ENCODE measurements at places on chromosomes 2 and 18.
A peak's percentile ranks its signal among the peaks of the same experiment; 100 is the strongest.

DNA sequence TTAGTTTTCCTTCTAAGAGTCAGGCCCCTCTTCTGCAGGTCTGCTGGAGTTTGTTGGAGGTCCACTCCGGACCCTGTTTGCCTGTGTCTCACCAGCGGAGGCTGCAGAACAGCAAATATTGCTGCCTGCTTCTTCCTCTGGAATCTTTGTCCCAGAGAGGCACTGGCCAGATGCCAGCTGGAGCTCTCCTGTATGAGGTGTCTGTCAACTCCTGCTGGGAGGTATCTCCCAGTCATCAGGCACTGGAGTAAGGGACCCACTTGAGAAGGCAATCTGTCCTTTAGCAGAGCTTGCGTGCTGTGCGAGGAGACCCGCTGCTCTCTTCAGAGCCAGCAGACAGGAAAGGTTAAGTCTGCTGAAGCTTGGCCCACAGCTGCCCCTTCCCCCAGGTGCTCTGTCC is 4.8 kb downstream of the REG1B start:
- DNase-seq, result no peak

GRCh38 chr2:13921245-13921644 is 711.3 kb upstream of the LRATD1 start:
- DNase-seq, result no peak

GRCh38 chr18:48613589-48614404 is 75.0 kb downstream of the CTIF start:
- no peak for DNase-seq

GRCh38 chr2:29065068-29065811 is 9.1 kb downstream of the PCARE start:
- no peak for DNase-seq

DNA sequence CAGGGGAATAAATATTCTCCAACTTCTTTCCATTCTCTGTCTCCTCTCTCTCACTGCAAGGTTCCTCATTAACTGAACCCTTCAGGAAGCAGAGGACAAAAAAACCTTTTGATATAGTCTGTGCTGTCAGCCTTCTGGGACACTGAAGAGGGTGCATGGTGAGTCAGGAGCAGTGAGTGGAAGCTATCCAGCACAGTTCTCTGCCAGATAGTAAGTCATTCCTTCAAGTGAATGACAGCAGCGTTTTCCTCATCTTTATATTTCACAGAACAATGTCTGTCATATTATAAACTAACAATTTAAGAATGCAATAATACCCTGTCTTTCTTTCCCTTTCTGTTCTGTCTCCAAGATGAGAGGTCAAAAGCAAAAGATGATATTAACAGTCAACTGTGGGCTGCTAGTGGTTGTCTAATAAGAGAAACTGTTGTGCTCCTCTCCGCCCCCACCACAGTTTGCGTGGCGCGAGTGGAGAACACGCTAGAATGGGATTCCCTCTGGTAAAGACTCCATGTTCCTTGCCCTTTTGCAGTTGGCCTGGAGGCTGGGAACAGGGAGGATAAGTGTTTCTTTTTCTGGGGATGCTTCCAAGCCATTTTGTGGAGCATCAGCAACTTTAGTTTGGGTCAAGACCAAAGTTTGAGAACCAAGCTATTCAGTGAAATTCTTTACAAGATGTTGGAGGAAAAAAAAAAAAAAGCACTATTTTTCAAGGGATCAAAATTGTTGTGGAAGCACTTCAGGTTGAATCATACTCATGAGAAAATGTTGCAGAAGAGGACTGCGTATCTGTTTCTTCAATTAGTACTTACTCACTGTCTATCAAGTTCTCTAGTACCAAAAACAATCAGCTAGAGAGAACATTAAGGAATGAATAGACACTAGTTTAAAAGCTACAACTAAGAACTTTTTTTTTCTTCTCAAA is 430.2 kb downstream of the SETBP1 start:
- no peak for DNase-seq

GRCh38 chr2:197416268-197416667 is 18.6 kb downstream of the SF3B1 start:
- no peak for DNase-seq

- no peak for DNase-seq
These were observed 34.5 kb downstream of the RPL31 start for GRCh38 chr2:101036562-101036961.

DNA sequence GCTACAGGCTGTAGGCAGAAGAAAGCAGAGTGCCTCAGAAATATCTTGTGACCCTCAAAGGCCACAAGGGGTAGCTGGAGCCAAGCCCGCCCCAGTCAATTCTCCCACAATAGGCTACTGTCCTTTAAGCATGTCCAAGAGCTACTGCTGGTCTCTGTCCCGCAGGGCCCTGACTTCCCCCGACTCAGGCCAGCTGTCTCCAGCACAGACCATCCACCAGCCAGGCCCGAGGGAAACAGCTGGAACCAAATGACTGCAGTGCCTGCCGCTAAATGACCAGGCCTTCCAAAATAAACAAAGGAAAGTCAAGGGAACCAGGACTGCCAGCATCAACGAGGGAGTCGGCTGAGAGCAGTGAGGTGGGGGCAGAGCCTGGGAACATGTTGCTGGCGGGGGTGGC is 36.7 kb downstream of the MCFD2 start:
- DNase-seq, result no peak

GRCh38 chr2:59250307-59250677 is 1009.2 kb upstream of the FANCL start:
- DNase-seq, result no peak

DNA sequence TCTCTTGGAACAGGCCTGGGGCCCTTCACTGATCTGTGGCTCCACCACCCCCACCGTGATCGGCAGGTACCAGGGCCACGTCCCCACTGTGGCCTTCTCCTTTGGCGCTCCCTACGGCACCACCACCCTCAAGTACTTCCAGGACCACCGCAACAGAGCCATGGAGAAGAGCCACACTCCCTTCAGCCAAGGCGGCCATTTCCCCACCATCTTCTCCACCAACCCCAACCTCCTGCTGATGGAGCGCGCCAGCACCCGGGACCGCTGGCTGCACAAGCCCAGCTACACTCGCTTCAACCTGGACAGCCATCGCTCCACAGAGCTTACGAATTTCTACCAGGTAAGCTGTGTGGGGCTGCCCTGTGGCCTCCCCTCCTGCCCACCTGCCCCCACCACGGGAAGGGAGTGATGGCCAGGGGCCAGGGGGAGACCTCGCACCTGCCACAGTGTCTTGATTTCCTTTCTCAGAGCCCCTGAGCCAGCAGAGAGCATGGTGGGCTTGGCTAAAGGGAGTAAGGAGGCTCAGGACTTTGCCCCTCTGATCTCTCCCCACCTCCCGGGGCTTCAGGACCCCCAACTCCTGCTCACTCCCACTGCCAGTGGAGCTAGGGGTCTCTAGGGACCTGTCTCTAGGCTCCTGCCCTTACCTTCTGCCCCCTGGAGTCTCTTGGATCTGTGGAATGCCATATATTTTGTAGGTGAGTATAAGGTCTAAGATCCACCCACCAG is 65.2 kb downstream of the CIB4 start:
- DNase-seq, result no peak

- peak; percentile 69 for DNase-seq
These were observed 68.9 kb upstream of the CAB39 start for GRCh38 chr2:230643576-230644291.

- DNase-seq, result no peak
These were observed 112.7 kb downstream of the ANKRD44 start for GRCh38 chr2:197197895-197198311.

GRCh38 chr2:209442939-209443338 is 19.1 kb downstream of the MAP2 start:
- DNase-seq, result no peak

- DNase-seq, result peak; percentile 2
These were observed 21.2 kb upstream of the EPAS1 start for GRCh38 chr2:46275995-46276394.

GRCh38 chr2:208407667-208408066 is 1.1 kb downstream of the PTH2R start:
- no peak for DNase-seq

DNA sequence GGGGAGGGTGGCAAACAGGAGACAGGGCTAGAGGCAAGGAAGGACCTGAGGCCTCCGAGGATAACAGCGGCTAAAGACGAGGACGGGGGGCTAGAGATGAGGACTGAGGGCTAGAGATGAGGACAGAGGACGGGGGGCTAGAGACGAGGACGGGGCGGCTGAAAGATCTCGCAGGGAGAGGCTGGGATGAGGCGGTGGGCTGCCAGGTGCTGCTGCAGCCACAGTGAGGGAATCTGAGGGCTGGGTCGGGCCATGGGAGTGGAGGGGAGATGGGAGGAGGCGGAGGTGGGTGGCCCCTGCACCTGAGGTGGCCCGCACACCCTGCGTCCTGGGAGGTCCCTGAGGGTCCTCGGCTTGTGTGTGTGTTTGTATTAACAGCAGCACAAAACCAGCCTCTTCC is 350.2 kb upstream of the SALL3 start:
- no peak for DNase-seq

- DNase-seq, result no peak
These were observed 38.4 kb downstream of the PAX8 start for GRCh38 chr2:113240150-113240914.

GRCh38 chr18:37398248-37398920 is 167.2 kb downstream of the CELF4 start:
- no peak for DNase-seq

DNA sequence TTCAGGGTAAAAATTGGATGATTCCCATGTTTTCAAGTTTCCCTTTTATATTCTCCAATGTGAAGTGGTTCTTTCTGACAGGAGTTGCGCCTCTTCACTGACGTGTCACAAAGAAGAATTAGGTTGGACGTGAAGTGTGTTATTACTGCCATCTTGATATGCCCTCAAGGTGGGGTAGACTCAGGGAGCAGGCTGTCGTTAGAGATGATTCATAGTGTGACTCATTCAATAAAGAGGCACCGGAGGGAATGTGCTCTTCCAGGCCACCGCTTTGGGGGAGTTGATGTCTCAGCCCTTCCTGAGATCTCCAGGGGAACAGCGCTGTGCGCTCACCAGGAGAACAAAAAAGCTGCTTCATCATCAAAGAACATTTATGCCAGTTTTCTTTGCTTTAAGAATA is 3.6 kb upstream of the DGKD start:
- DNase-seq, result peak; percentile 37

DNA sequence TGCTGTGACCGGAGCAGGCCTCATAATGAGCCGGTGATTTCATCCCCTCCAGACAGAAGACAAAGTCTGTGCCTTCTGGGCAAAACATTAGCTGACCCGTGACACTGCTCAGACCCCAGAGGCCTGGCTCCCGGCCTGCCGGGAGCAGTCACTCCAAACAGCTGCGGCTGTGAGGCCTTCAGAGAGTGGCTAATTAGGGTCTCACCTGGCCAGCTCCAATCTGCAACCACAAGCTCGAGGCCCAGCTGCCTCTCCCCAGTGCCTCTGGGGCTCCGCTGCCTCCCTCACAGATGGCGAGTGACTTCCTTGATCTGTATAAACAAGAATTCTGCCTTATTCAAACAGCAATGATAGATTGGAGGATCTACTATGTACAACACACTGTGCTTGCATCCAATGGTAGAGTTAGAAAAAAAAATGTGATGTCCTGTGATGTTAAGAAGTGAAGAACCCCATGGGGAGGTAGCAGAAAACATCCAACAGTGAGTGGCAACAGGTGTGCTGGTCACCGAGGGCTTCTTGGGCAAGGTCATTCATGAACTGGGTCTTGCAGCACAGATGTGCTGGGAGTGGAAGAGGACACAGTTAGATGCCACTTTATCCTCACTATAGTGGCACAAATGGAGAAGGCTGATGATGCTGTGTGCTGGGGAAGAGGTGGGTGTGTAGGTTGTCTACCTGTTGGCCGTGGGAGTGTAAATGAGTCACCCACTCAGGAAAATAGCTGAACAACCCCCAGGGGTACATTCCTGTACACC is 98.2 kb upstream of the ASAP2 start:
- DNase-seq, result no peak

All from stimulated activated CD4-positive, alpha-beta T cell treated with anti-CD3 and anti-CD28 coated beads, Interleukin-4, amount 100 ng/mL, for 1 hour (primary cell).